ENCODE measurements at places on chromosomes 7 and 10. TPM values are rescaled to one million over a fixed set of nuclear protein-coding genes. Genes with fewer than 3 reads are reported as not detected.

DNA sequence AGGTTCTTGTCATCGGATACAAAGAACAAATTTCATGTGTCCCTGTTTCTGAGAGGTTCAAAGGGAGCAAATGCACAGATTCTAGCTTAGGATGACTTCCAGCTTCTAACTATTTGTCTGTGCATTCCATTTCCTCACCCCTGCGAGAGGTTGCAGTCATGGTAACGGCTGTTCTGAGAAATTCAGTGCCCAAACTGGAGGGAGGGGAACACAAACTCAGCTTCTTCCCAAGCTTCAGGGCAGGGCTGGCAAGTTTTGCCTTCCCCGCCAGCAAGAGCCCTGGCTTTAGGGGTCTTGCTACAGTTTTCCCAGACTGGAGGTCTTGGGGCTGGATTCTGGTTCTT lies 11.1 kb downstream of the FAS start:
- DNase-seq, result no peak

Gene CEP55
- polyA plus RNA-seq, result 11.3 TPM

Gene GIMAP4
- polyA plus RNA-seq, result not detected

- DNase-seq, result no peak
These were observed 41.8 kb downstream of the TBATA start for GRCh38 chr10:70743430-70743788.

DNA sequence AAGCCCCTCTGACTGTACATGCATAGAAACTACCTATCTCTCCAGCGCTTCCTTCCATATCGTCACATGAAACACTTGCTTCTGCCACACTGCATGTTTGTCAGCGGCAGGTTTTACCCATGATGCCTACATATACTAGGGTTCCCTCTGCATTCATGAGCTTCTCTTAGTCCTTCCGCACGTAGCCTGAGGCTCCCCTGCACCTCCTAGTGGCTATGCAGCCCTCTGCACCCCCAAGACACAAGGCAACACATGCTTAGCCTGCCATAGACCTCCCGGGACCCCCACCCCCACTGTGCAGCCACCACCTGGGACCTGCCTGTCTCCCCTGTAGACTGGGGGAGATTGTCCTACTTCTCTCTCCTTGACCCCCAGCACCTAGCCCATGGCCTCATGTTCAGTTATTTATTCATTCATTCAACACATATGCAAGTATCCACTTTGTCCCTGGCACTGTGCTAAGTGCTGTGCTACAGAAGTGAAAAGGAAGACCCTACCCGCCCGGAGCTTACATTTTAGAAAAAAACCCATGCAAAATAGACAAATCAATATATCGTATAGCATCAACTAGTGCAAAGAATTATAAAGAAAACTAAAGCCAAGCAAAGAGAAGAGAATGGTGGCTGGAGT lies 23.5 kb downstream of the TMEM273 start:
- DNase-seq, result peak; percentile 65

DNA sequence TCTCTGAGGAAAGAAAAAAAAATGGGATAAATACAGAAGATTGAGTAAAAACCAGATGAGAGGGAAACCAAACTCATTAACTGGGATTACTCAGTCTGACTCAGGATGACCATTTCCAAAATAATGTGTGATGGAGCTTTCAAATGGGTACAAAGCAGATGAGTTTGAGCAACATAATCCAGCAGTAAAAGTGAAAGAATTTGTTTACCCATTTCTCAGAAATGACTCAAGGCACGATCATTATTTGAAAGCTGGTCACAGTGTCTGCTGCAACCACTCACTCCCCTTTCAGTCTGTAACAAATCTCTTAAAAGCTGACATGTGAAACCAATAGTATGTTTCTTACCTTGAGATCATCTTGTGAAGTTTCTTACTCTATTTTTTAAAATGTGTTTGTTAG lies 104.7 kb upstream of the KLF14 start:
- no peak for DNase-seq

DNA sequence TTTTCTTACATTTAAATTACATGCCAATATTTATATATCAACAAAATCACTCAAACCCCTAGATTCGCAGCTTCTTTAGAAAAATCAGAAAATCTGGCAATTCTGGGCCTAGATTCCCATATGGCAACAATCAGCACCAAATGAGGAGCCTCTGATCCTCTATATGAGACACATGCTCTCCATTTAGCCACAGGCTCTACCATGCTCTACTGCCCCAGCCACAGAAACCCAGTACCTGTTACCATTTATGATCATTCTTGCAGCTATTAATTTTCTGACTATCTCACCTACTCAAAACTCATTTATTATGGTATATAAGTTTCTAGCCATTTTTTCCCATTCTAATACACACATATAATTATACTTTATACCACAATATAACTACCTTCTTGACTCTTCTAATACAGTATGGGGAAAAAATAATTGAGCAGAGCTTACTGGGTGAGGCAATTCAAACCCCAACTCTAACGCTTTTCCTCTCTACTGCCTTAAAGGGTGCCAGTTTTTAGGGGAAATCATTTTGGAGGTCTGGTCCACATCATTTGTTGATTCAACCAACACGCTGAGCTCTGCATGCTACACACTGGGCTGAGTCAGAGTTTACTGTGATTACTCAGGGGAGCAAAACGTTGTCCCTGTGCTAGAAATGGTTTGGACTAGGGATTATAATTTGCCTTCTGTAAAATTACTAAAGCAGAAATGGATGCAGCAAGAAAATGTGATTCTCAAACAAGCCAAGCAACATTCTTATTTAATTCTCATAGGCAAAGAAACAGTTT lies 11.6 kb downstream of the PDLIM1 start:
- DNase-seq, result no peak

Gene JCAD
- polyA plus RNA-seq, result 25.7 TPM

- DNase-seq, result peak; percentile 66
These were observed 185.7 kb upstream of the AUTS2 start for GRCh38 chr7:69412331-69413146.

DNA sequence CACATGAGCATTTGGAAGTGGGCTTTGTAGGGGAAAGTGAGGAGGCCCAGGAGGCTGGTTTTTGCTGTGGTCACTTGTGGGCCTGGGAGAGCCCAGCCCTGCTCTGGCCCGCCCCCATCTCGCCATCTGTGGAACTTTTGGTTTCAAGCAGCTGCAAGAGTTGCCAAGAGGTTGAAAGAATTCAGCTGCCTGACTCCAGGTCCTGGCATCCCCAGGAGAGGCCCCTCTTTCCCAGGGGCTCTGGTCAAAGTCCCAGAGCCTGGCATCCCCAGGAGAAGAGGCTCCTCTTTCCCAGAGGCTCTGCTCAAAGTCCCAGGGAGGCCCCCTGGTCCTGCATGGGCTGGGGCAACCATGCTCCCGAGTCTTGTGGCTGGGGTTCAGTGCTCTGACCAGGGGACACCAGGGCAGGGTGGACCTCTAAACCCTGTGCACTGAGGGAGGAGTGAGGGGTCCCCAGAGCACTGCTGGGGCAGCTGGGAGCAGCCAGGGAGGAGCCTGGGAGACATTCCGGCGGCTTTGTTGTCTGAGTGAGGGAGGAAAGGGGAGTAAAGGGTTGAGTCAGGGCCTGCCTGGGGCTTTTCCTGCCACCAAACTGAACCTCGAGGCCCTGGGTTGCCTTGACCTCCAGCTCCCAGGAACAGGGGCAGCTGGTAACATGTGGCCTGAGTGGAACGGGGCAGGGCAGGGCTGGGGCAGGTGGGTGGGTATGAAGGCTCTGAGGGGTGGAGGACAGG lies 27.7 kb upstream of the CSGALNACT2 start:
- DNase-seq, result no peak

DNA sequence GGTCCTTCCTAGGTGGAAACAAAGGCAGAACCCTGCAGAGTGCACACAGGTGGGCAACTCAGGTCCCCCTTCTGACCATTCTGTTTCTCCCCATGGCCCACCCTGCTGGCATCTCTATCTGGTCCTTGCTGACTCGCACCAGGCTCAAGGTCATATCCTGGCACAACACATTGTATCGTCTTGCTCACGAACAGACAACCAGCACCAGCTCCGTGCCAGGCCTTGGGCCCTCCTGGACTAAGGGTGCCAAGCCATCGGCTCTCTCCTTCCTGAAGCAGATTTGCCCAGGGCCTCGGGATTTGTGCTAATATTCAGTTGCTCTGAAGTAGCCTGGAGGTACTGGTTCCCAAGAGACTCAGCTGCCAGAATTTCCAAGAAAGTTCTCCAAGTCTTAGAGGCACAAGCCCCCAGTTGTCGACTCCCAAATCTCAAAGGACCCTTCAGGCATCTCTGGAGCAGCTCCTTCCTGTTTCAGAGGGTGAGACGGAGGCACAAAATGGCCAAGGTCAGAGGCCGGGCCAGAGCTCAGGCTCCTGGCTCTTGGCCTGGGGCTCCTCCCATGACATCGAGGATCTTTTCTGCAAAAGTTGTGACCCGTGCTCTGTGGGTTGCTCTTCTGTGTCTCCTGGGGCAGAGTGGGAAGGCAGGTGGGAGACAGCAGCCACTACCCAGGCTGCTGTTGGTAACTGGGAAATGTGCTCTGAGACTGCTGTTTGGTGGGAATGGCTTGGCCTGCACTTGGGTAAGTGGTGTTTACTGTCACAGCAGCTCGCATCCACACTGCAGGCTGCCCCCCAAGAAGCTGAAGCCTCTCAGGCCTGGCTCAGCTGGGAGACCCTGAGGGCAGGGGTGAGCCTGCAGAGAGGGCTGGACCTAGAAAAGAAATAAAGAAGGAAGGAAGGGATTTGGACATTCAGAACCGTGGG lies 121.3 kb downstream of the RGS10 start:
- DNase-seq, result no peak

Gene PROSER2
- polyA plus RNA-seq, result 0.86 TPM

DNA sequence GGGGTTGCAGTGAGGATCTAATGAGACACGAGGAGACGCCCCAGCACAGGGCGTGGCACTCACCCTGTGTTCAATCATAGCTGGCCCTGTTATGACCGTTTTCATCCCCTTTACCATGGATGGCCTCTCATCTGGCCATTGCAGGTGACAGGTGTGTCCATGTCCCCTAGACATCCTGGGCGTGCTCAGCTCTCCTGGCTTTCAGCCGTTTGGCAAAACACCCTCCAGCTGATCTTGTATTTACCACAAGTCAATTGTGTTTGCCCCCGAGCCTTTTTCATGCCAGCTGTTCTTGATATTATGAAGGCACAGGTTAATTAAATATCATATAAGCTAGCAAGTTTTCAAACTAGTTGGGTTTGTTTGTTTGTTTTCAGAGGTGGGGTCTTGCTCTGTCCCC lies 97.1 kb downstream of the CHST15 start:
- DNase-seq, result no peak

- DNase-seq, result no peak
These were observed 98.8 kb downstream of the CNOT4 start for GRCh38 chr7:135411098-135411497.

- DNase-seq, result no peak
These were observed 3.1 kb upstream of the IRF5 start for GRCh38 chr7:128934361-128935341.

- DNase-seq, result no peak
These were observed 29.2 kb upstream of the MKX start for GRCh38 chr10:27774831-27775230.

DNA sequence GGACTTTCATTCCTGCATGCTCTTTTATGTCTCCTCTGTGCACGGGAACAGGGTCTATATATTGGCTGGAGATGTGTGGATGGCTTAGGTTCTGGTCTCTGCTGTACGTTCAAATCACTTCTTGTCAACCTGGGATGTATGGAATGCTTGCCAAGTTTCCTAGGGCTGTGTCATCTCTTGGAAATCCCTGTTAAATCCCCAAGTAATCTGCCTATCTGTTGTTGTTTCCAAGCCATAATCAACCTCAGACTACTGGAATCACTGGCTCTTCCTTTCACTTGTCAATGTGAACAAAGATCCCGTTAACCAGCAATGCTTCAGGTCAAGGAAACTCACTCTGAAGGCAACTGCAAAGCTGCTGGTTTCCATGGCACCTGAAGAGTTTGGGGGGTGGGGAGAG lies 93.3 kb upstream of the FAM171A1 start:
- DNase-seq, result no peak

Gene ZNF777
- 6.2 TPM for polyA plus RNA-seq

DNA sequence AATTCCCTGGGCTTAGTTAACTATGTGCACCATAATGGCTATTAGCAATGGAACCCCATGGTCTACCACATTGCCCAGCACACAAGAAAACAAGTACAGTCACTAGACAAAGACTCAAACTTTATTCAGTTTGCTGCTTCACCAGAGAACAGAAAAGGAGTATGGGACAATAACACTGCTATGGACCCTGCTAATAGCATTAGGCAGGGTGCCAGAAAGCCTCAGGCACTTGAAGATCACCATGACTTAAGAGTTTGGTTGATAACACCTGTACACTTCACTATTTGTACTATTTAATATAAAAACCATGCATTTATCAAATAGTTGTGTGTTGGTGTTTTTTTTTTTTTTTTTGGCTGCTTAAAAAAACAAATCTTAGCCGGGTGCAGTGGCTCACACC lies 159.6 kb downstream of the KMT2E start:
- no peak for DNase-seq

DNA sequence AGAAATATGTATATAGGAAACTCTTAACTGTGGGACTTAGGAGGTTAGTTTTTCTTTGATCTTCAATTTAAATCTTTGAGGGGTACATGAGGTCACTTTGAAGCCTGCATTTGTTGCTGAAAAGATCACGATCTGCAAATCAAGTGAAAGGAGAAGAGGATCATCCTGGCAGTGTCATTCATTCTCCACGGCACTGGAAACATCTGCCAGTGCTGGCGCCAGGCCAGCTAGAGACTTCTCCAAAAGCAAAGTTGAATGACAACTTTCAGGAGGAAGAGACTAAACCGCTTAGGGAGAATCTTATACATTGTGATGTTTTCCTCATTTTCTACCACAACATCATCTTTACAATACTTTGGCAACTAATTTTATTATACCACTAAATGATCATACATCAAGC lies 42.5 kb downstream of the MRC1 start:
- no peak for DNase-seq

DNA sequence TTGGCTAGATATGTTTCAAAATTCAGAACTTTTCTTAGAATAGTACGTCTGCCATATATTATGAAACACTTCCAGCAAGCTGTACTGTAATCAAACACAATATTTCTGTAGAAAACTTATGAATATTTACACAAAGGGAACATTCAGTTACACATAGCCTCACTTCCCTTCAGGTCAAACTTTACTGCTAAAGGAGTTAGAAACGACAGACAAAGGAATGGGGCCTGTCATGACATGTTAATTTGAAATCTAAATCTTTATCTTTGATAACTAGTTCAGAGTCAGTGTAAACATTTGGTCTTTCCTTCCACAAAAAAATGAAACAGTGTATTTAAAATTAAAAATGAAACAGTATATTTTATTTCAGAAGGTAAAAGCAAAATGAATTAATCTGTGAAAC lies 1.0 kb upstream of the CROT start:
- no peak for DNase-seq

DNA sequence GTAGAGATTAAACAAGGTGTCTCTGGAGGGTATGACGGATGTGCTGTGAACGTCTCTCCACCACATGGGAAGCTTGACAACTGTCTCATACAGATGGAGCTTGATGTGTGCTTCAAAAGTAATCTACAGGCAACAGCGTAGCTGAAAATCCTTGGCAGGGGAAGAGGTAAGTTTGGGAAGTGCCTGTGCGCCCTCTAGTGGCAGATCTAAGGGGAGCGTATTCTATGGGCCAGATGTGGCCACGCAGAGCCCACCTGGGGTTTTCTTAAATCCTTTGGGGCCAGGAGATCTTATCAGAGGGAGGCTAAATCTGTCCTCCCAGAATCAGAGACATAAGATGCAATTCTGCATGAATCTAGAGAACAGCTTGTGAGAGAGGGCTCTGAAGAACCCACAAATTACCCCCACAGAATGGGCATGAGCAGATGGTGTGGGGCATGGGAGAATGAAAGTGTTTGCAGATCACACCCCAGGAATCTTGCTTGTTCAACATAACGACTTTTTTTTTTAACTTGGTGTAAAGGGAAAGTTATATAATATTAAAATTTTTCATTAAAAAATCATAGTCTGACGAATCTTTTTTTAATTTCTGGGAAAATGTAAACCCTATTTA lies 91.2 kb upstream of the MPP7 start:
- peak; percentile 69 for DNase-seq

Measured in SK-N-SH (cell line).